ENCODE measurements at places on chromosomes 16 and 17. TPM values are rescaled to one million over a fixed set of nuclear protein-coding genes. Genes with fewer than 3 reads are reported as not detected.

- no peak for DNase-seq
These were observed 108.1 kb downstream of the STX8 start for GRCh38 chr17:9467518-9467917.

GRCh38 chr17:55410722-55411462, 10.7 kb downstream of the MMD start:
- DNase-seq, result no peak

- no peak for DNase-seq
These were observed 21.0 kb upstream of the FZD2 start for GRCh38 chr17:44536090-44536953.

DNA sequence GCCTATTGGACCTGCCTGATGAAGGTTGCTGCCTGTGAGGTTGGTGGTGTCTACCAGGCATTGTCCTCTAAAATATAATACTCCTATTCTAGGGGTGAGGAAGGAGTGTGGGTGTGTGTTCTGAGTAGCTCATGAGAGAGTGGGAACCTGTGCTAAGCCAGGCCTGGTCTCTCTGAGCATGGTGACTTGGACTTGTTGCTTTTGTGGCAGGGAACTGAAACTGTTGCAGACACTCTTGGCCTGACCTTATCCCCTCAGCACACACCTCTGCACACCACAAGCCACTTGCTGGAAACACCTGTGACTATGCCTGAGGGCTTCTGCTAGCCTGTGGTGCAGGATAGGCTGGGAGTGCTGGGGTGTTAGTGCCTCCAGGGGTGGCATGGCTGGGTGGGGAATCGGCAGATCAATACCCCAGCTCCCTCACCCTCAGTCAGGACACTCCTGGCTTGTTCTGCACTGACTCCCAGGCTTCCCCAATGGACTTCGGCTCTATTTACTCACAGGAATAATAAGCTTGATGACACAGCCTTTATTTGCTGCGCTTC, 29.9 kb downstream of the PLCG2 start:
- no peak for DNase-seq

GRCh38 chr17:46108120-46108519, 85.1 kb downstream of the KANSL1 start:
- DNase-seq, result no peak

DNA sequence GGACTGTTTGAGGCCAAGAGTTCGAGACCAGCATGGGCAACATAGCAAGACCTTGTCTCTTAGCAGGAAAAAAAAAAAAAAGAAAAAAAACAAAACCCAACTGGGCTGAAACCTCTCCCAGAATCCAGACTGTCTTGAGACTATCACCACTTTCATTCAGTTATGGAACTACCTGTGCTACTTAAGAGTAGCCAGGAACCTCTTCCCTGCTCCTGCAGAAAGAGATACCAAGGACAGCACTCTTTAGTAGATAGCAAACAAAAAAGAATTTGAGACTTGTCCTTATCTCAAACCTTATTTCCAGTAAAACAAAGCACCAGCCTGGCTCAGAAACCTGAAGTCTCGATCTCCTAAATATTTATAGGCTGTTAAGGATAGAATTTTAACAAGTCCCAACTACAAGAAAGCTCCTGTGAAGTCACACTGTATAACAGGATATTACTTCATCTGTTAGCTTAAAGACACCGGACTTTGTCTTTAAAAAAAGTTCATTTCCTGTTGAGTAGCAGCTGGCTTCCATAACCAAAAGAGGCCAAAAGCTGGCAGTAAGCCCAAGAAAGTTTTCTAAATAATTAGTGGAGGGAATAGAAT, 5.1 kb downstream of the CDR2 start:
- DNase-seq, result no peak

DNA sequence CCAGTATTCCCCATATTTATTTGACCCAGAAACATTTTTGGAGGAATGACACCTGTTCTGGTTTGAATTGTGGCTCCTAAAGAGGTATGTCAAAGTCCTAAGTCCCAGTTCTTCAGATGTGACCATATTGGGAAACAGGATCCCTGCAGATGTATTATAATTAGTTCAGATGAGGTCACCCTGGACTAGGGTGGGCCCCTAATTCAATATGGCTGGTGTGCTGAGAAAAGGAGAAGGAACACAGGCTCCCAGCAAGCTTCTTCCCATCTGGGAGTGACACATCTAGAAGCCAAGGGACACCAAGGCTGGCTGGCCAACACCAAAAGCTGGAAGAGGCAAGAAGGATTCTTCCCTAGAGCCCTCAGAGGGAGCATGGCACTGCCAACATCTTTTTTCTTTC, 3.8 kb upstream of the GCSH start:
- DNase-seq, result no peak

- DNase-seq, result no peak
These were observed 11.7 kb downstream of the CMTM3 start for GRCh38 chr16:66616169-66616568.

GRCh38 chr16:56202036-56202435, 10.7 kb downstream of the GNAO1 start:
- no peak for DNase-seq

DNA sequence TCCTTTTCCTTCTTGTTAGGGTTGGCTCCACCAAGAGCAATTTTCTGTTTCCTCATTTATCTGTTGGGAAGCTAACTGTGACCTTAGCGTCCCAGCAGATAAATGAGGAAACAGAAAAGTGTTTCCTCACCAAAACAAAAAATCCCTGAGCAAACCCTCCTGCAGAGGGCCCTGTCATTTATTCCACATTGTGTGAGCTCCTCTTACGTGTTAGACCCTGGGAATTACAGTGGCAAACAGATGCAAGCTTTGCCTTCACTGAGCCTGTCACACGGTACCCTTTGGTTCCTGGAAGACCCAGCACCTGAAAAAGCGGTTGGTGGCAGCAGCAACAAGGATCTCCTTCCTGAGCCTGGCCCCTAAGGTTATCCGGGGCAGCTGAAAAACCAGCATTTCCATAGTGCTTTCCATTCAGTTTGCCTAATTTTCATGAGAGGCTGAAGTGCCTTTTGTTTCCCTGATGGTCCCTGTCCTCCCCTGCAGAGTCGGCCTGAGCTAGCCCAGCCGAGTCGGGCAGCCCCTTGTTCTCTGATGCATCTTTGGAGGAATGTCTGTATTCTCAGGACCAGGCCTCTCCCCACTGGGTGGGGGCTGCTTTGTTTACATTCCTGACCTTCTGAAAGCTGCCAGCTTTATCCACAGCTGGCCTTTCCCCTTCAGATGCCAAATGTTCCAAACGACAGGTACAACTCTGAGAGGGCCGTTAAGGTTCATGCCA, 34.7 kb downstream of the YPEL2 start:
- no peak for DNase-seq

DNA sequence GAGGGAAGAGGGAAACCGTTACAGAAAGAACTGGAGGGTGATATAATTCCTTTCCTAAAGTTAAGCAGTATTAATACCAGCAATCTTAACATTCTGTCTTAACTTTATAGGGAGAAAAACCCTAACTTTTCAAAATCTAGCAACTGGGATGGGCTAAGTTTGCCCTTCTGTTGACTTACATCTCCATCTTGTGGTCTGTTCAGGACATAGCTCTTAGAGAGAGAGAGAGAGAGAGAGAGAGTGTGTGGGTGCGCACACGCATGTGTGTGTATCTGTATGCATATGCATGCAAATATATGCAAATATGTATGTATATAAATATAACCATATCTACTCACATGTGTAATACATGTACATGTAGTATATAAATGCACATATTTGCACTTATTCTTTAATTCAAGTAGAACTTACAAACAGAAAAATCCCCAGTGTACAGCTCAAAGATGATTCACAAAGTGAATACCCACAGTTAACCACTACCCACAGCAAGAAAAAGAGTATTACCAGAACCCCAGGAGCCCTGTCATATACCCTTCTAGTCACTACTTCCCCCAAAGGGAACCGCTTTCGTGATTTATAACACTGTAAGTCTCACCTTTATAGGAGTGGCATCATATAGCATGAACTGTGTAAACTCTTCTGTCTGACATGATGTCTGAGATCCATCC, 46.5 kb downstream of the STX8 start:
- DNase-seq, result no peak

- no peak for DNase-seq
These were observed 368.9 kb upstream of the MAF start for GRCh38 chr16:79969458-79969857.

DNA sequence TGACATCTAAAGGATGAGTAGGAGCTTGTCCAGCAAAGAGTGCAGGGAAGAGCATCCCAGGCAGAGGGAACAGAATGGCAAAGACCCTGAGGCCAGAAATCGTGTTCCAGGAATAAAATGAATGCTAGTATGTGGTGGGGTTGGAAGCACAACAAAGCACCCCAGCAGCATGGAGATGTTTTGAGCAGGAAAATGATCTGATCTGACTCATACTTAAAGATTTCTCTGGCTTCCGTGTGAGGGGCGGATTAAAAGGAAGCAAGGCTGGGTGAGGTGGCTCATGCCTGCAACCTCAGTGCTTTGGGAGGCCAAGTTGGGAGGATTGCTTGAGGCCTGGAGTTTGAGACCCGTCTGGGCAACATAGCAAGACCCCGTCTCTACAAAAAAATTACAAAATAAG, 2.3 kb downstream of the SLC5A11 start:
- DNase-seq, result no peak

GRCh38 chr16:24540602-24541210, 1.3 kb downstream of the RBBP6 start:
- DNase-seq, result peak; percentile 15

DNA sequence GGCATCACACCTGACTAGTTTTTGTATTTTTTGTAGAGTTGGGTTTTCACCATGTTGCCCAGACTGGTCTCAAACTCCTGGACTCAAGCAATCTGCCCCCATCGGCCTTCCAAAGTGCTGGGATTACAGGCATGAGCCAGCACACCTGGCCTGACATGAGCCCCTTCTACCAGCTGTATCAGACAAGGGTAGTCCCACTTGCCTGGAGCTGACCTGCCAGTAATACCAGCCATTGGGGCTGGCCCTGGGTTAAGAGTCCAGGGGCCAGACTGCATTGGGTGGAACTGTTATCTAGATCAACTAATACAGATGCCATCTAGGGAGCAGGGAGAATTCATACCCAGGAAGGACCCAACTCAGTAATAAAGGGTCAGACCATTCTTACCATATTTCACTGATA, 28.1 kb downstream of the WSB1 start:
- no peak for DNase-seq

The PRKCB gene
- polyA plus RNA-seq, result 3.6 TPM

The CES3 gene
- 2.4 TPM for polyA plus RNA-seq

The ABCA9 gene
- polyA plus RNA-seq, result 2.5 TPM

The GPRC5B gene
- 132 TPM for polyA plus RNA-seq

The SOX9 gene
- 22.7 TPM for polyA plus RNA-seq

Measured in right renal pelvis (tissue), 4 donors.